ENCODE measurements at places on chromosomes 13 and 19. TPM values are rescaled to one million over a fixed set of nuclear protein-coding genes. Genes with fewer than 3 reads are reported as not detected.
A peak's percentile ranks its signal among the peaks of the same experiment; 100 is the strongest.

DNA sequence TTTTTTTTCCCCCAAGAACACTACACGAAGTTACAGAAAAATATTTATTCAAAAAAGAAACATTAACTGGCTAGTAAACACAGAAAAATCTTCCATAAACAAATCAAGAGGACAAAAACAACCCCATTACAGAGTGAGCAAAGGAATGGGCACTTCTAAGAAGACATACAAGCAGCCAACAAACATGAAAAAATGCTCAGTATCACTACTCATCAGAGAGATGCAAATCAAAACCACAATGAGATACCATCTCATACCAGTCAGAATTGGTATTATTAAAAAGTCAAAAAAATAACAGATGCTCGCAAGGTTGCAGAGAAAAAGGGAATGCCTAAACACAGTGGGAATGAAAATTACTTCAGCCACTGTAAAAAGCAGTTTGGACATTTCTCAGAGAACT, 131.7 kb downstream of the UGGT2 start:
- no peak for DNase-seq

DNA sequence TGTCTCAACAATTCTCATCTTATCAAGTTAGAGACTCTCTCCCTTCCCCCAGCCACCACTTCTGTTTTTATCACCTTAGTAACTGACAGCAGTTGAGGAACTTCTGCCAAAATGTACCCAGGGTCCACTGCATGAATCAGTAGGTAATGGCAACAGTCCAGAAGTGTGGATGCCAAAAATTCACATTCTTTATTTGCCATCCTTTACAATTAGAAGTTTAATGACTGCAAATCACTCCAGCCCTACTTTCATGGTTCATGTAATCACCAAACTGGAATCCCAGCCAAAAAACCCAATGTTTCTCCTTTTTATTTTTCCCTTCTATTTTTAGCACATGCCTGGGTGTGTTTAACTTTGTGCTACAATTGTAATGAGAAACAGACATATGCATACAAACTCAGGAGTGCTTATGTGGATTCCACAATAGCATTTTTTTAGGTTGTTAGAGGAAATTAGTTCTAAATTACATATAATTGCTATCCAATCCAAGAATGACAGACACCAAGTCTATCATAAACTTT, 243.5 kb downstream of the RGCC start:
- DNase-seq, result peak; percentile 59

DNA sequence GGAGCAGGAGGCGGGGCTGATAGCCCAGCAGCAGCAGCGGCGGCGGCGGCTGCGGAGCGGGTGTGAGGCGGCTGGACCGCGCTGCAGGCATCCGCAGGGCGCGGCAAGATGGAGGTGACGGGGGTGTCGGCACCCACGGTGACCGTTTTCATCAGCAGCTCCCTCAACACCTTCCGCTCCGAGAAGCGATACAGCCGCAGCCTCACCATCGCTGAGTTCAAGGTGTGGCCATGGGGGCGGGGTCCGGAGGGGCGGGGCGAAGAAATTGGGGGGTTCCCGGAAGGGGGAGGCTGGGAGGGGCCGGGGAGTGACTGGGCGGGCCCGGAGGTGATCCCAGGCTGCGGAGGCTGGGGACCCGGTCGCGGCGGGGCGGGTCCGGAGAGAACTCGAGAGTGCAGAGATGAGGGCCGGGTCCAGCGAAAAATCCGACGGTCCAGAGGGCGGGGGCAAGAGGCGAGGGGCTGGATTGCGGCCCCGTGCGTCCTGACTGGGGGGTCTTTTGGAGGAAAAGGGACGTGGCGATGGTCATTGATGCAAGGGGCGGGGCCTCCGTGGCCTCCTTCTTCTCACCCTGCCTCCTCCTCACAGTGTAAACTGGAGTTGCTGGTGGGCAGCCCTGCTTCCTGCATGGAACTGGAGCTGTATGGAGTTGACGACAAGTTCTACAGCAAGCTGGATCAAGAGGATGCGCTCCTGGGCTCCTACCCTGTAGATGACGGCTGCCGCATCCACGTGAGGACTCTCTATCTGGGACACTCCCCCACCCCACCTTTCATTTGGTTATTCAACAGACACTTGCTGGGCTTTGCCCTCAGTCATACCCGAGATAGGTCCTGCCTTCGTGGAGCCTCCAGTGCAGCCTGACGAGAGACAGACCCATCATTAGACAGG, at the start of gene TBCB:
Gene TBCB (plus strand): TSS at position 16 of the 891 bp plus-strand sequence. CDS start 93 bp downstream, at position 109.
- DNase-seq, result no peak

- DNase-seq, result no peak
Measured at GRCh38 chr13:112003396-112003795, 63.6 kb upstream of the SOX1 start.

The DAND5 gene
- total RNA-seq, result under 0.01 TPM

DNA sequence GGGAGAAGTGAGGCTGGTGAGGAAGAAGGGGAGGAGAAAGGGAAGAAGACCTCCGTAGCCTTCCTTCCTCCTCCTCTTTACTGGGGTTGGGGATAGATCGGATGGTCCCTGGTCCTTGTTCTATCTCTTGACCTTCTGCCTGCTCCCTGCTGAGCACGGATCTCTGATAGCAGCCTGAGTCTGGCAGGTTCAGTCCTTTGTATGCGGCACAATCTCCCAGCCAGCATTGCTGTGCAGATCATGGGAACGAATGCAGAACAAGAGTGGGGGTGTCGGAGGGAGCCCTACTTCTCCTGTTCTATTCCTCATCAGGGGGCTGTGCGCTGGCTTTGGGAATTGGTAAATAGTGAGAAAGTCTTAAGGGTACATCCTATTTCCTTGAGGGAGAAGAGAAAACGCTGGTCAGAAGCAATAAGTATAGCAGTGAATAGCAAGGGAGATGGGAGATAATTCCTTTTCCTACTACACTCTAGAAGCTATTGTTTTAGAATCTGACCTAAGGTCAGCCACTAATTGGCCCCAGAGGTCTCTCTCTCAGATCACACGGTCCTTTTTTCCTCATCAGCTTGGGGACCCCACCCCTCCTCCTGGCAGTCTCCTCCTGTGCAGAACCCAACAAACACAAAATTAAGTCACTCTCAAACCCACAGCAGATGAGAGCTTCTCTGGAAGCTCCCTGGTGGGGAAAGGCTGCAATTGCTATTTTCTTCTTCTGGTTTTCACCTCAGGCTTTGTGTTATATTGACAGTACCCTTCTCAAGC, 41.0 kb downstream of the KL start:
- no peak for DNase-seq

The KL gene
- 1.3 TPM for total RNA-seq

The ZNF699 gene
- 12.4 TPM for total RNA-seq

GRCh38 chr13:48735571-48735970, 81.8 kb downstream of the CYSLTR2 start:
- DNase-seq, result no peak

Data from hematopoietic multipotent progenitor cell (in vitro differentiated cells).